Tibial nerve (tissue), 4 donors: ENCODE measurements at places on chromosomes 6 and 20.

DNA sequence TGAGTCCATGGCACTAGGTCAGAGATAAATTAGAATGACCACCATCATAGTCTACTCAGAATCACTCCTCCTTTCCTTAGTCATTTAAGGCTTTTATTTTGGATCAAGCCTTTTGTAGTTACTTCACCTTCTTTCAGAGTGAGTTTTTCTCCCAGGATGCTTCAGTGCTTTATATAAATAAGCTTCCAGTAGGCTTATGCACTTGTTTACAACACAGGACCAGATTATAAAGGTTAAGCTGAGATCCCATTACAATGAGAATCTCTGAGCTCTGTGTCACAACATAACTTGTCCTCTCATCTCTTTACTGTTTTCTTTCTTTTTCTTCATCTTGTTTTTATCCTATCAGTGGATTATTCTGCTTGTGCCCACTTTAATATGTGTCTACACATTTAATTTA is 47.9 kb downstream of the CEP57L1 start:
- no peak for DNase-seq

DNA sequence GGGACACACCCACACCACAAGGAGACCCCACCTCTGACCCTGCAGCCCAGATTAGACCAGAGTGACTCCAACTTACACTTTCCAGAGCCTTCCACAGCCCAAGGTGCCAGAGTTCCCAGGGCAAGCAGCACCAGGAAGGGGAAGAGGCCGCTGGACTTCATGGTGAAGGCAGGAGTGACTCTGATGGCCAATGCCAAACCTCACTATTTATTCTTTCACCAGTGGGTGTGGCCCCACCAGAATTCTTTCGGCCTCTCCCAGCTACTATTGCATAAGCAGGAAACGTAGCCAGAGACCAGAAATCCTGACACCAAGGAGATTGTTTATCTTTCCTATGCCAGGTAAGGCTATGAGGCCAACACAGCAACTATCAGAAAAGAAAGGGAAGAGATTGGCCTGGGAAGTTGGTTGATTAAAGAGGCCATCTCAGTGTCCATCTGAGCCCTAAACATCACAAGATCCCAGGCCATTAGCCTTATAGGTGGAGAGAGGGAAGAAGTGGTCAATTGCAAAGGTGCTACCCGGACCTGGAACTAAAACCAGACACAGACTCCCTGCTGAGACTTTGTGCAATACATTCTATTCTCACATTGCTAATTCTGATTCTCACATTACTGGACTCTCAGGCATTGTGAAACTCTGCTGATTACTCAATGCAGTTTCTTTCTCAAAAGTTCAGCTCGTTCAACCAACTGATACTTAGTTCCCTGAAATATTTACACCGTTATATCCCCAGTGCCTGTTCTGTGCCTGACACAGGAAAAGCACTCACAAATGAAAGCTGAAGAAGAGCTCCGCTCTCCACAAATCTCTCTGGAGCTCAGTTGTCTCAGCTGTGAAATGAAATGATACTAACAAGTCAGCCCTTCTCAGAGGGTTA is at the start of gene SLPI:
Gene SLPI (minus strand): TSS at position 182 of the 880 bp plus-strand sequence. CDS start 21 bp downstream, at position 161.
- peak; percentile 30 for DNase-seq

- DNase-seq = no peak
Measured at GRCh38 chr6:134493789-134494188, 175.9 kb upstream of the SGK1 start.

- DNase-seq = no peak
Measured at GRCh38 chr6:6491761-6492160, 96.8 kb upstream of the LY86 start.

DNA sequence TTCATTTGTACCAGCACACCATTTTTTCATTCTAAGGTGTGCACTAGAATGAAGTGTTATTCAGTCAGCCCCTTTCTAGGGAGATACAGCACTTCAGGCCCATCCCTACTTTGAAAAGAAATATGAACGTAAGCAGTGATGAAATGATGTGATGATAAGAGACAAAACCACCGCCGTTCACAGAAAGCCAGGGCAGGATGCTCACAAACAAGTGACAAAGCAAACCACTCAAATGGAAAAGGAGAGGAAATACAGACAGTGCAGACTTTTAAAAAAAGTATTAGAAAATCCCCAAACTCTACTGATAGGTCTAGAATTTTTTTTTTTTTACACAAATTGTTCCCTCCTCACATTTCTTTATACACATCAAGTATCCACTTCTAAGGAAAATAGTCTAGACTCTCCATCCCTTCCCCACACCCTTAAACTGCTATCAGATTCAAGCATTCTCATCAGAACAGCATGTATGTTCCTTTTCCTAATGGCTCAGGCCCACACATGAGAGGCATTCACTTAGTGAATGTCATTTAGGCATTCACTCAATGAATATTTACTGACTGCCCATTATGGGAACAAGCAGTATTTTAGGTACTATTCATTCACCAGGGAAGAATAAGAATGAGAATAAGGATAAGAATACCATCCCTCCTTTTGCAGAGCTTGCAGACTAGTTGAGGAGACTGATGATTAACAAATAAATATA is 243.5 kb downstream of the GMPR start:
- no peak for DNase-seq

DNA sequence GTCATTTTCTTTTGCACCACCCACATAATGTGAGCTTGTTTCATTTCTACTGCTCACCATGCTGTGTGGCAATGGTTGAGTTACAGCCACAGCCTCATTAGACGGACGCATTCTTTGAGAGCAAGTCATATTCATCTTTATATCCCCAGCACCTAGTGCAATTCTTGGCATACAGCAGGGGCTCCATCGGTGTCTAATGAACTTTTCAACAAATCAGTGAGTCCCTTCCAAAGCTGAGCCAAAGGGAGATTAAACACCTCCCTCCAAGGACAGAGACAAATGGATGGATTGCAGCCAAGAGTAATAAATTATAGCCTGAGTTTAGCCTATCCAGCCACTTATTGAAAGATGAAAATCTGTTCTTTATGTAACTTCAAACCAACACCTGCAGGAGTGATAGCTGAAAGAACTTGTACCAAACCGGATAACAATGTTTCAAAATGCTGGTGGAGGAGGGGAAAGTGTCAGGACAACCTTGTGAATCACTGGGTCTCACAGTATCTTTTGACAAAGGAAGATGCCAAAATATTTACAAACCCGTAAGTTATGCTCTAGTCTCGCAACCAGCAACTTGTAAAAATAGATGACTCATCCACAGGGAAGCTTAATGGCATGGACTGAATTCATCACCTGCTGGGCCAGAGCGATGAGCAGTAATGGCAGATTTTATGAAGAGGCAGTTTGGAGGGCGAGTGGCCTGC is 139.0 kb downstream of the PXDC1 start:
- DNase-seq = no peak

GRCh38 chr20:5173751-5174150 is 46.9 kb downstream of the CDS2 start:
- DNase-seq = no peak
